Thymus (tissue), 14 donors: ENCODE measurements at places on chromosomes 16 and 17. TPM values are rescaled to one million over a fixed set of nuclear protein-coding genes. Genes with fewer than 3 reads are reported as not detected.

DNA sequence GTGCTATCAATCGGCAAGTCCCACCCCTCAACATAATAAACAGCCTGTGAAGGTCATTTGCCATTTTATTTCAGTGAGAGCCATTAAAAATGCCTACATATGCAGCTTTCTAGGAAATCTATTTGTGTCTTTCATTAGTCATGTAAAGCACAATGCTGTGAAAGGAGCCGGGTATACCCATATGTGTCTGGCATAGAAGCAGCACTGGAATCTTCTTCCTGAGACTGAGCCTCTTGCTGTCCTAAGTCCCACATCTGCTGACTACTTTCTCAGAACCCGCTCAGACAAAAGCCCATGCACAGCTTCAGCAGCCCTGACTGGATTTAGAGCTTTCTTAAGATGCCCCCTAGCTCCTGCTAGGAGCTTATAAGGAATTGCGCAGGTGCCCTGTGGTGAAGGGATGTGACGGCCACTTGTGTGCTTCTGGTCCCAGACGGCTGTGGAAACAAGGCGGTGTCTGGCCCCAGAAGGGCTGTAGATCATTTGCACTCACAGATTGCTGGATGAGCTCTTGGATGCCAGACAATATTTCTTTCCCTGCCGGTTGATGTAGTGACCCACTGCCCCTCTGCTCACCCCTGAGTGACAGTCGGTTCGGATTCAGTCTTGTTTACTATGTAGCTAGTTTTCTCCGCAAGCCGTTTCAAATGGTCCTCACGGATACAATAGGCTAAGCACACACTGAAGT, 172.2 kb downstream of the ANKFN1 start:
- no peaks in the 10 kb centered on the region for H3K27me3 ChIP-seq
- no peaks in the 10 kb centered on the region for H3K4me1 ChIP-seq
- no peaks in the 10 kb centered on the region for H3K36me3 ChIP-seq
- no peak overlapping the region for H3K27ac ChIP-seq

DNA sequence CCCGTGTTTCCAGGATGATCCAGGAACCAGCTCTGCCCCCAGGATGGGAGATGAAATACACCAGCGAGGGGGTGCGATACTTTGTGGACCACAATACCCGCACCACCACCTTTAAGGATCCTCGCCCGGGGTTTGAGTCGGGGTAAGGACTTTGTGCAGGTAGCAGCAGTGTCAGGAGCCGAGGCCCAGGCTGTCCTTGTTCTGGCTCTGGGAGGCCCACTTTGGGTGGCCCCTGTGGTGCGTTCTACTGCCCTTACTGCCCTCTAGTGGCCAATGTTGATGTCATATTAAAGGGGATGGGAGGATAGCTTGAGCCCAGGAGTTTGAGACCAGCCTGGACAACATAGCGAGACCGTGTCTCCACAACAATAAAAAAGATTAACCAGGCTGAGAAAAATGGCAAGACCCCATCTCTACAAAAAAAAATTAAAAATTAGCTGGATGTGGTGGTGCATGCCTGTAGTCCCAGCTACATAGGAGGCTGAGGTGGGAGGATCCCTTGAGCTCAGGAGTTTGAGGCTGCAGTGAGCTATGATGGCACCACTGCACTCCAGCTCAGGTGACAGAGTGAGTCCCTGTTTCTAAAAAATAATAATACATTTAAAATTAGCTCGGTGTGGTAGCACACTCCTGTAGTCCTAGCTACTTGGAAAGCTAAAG, 20.9 kb upstream of the CLEC18A start:
- H3K27me3 ChIP-seq = no peaks in the 10 kb centered on the region
- no peak overlapping the region for H3K4me3 ChIP-seq
- no peak overlapping the region for H3K27ac ChIP-seq
- peaks cover 50% of the 10 kb centered on the region for H3K36me3 ChIP-seq
- DNase-seq = peak; percentile 14

DNA sequence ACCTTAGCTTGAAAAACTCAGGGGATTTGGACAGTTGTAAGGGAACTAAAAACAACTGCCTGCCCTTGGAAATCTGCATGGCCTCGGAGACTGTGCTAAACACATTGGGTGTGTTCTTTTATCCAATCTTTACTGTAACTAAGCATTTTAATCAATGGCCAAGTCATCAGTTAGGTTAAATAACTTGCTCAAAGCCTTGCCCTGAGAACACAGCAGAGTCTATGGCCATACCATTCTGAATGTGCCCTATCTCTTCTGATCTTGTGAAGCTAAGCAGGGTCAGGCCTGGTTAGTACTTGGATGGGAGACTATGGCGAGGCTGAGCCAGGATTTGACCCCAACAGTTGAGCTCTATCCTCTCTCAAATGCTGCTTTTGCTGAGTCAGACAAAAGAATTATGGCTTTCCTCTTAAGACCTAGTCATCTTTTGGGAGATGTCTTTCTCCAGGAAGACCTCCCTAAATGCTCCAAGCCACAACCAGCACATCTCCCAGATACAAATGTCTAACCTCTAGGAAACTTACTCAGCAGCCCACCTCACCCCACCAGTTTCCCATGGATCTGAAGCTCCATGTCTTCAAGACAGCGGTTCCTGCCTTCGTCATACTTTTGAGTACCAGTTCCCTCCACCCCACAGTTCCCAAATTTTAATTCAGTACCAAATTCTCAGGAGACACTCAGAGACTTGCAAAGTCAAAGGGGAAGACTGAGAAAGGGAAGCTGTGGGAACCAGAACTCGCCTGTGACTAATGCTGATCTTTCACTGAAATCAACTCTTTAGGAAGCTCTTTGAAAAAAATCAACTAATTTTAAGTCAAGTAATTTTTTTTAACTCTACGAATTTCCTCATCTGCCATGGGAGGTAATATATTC, 336.1 kb downstream of the MAF start:
- H3K4me1 ChIP-seq = no peaks in the 10 kb centered on the region
- no peak overlapping the region for H3K4me3 ChIP-seq
- no peaks in the 10 kb centered on the region for H3K36me3 ChIP-seq
- H3K27me3 ChIP-seq = peaks cover 48% of the 10 kb centered on the region
- no peak for DNase-seq

DNA sequence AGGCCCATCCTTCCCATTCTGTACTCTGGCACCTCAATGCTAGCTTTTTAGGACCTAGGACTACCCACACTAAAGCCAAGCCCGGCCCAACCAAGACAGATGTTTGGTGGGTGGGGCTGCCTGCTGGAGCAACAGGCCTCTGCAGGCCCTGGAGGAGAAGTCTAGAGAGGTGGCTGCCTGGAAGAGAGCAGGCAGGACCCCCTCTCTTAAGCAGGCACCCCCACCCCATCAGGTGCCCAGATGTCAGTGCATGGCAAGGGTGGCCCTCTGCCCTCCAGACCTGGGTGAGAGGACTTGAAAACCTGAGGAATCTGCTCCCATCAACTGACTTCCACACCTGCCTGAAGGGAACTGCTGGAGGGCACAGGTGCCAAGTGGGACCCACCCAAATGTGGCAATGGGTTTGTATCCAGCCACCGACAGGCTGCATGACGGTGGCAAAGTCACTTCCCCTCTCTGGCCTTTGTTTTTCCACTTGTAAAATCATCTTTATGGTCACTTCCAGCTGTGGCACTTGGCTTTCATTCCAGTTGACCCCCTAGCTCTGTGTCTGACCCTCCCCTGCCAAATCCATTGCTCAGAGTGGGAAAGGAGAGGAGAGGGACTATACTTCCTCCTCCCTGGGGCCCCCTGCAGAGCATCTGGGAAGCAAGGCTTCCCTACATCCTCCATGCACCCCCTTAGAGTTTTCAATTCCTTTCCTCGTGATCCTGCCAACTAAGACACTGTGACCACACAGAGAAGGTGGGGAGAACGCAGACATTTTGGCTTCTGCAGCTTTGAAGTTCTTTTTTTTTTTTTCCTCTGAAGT, 1.7 kb upstream of the STAT5A start:
- H3K4me1 ChIP-seq = peaks cover 27% of the 10 kb centered on the region
- no peak for DNase-seq
- H3K27me3 ChIP-seq = peaks cover 2% of the 10 kb centered on the region
- peak overlapping the region; percentile 58 for H3K4me3 ChIP-seq
- H3K36me3 ChIP-seq = peaks cover 10% of the 10 kb centered on the region

GRCh38 chr17:44086364-44087311, 16.1 kb downstream of the G6PC3 start:
- no peaks in the 10 kb centered on the region for H3K27me3 ChIP-seq
- DNase-seq = no peak
- H3K36me3 ChIP-seq = peaks cover 48% of the 10 kb centered on the region
- H3K4me1 ChIP-seq = no peaks in the 10 kb centered on the region
- H3K4me3 ChIP-seq = no peak overlapping the region
- H3K27ac ChIP-seq = no peak overlapping the region

DNA sequence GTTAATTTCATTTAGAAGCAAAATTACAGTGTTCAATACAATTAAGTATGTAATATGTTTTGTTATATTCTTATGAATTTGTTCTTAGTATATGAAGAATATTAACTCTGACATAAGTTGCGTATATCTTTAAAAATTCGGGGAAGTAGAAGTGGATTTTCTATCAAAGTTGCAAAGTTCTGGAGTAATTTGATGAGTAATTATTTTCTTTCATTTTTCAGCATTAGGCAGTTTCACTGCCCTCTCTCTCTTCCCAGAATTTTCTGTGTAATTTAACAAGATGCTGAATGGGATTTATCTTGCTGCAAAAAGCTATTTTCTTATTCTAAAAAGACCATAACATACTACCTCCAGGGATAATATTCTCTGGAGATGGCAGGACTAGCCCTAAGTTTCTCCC, 8.9 kb upstream of the CCL18 start:
- no peaks in the 10 kb centered on the region for H3K4me1 ChIP-seq
- H3K4me3 ChIP-seq = no peak overlapping the region
- no peaks in the 10 kb centered on the region for H3K27me3 ChIP-seq
- no peaks in the 10 kb centered on the region for H3K36me3 ChIP-seq
- no peak for DNase-seq
- H3K27ac ChIP-seq = no peak overlapping the region

- H3K4me1 ChIP-seq = no peaks in the 10 kb centered on the region
- H3K27ac ChIP-seq = no peak overlapping the region
- H3K27me3 ChIP-seq = no peaks in the 10 kb centered on the region
- peaks cover 76% of the 10 kb centered on the region for H3K36me3 ChIP-seq
These were observed 21.7 kb downstream of the UNKL start for GRCh38 chr16:1392826-1393225.

DNA sequence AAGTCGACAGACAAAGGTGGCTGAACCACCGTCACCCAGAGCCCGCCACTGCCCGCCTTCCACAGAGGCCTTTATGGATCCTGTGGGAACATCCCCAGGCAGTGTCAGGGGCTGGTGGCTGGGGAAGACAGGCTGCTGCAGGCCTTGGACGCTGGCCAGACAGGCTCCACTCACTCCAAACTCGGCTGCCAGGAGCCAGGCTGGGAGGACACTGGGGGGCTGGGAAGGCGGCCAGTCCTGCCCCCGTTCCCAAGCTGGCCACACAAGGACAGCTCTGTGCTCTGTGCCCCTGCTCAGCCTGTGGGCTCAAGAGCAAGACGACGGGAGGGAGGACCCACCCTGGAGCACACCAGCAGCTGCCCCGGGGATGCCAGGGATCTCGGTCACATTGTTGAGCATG, 7.6 kb upstream of the LCAT start:
- DNase-seq = no peak
- H3K36me3 ChIP-seq = peaks cover 65% of the 10 kb centered on the region
- H3K27ac ChIP-seq = no peak overlapping the region
- no peak overlapping the region for H3K4me3 ChIP-seq
- no peaks in the 10 kb centered on the region for H3K27me3 ChIP-seq

DNA sequence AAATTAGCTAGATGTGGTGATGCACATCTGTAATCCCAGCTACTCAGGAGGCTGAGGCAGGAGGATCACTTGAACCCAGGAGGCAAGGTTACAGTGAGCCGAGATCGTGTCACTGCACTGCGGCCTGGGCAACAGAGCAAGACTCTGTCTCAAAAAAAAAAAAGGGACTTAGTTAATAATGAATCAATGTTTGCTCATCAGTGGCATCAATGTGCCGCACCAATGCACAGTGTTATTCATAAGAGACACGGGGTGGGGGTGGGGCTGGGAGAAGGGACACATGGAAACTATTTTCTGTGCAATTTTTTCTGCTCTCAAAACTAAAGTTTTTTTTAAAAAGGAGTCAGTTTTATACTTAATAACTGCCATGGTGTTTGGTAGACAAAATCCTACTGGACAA, 6.8 kb upstream of the ATP2C2 start:
- H3K36me3 ChIP-seq = no peaks in the 10 kb centered on the region
- H3K27me3 ChIP-seq = no peaks in the 10 kb centered on the region
- H3K4me1 ChIP-seq = no peaks in the 10 kb centered on the region

DNA sequence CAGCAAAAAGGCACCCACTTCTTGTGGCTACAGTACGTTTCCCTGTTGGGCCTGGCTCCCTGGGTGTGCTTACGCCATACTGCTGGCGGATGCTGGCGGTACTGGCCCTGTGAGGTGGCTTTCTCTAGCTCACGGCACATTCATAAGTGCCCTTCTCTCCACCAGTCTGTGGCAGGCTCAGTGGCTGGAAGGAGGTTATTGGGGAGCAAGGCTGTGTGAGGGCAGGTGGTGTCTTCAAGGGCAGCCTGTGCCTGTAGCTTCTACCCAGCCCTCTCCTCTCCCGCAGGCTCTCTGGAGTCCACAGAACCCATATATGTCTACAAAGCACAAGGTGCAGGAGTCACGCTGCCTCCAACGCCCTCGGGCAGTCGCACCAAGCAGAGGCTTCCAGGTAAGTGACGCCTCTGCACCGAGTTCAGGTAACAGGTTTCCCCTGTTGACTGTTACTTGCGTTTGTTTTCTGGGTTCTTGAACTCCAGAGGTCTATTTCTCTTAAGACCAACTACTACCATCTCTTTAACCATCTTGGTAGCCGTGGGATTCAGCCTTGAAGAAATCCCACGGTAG, 20.6 kb downstream of the NTAN1 start:
- H3K27ac ChIP-seq = no peak overlapping the region
- no peak for DNase-seq
- H3K36me3 ChIP-seq = peaks cover 68% of the 10 kb centered on the region
- no peaks in the 10 kb centered on the region for H3K27me3 ChIP-seq
- no peak overlapping the region for H3K4me3 ChIP-seq
- H3K4me1 ChIP-seq = no peaks in the 10 kb centered on the region

- H3K27ac ChIP-seq = no peak overlapping the region
- no peak overlapping the region for H3K4me3 ChIP-seq
- DNase-seq = no peak
- no peaks in the 10 kb centered on the region for H3K36me3 ChIP-seq
- peaks cover 7% of the 10 kb centered on the region for H3K4me1 ChIP-seq
- no peaks in the 10 kb centered on the region for H3K27me3 ChIP-seq
These were observed 44.5 kb downstream of the SLFN5 start for GRCh38 chr17:35287286-35287811.

- peaks cover 64% of the 10 kb centered on the region for H3K36me3 ChIP-seq
- DNase-seq = no peak
- peak overlapping the region; percentile 97 for H3K4me3 ChIP-seq
- peak overlapping the region; percentile 96 for H3K27ac ChIP-seq
- peaks cover 42% of the 10 kb centered on the region for H3K4me1 ChIP-seq
These were observed 1.5 kb upstream of the LIMD2 start for GRCh38 chr17:63701456-63701820.

The RAB37 gene
- total RNA-seq = 19.9 TPM

The ACAP1 gene
- total RNA-seq = 167 TPM

The ARHGDIG gene
- total RNA-seq = 0.09 TPM

The CBFA2T3 gene
- total RNA-seq = 11.2 TPM

The CWC25 gene
- total RNA-seq = 18.7 TPM

The SMPD3 gene
- total RNA-seq = 120 TPM

The FA2H gene
- 2.0 TPM for total RNA-seq

The SPSB3 gene
- total RNA-seq = 68.1 TPM
